CD4-positive, alpha-beta T cell treated with Interleukin-12 subunit alpha and Interleukin-12 subunit beta, for 1 hour (primary cell): ENCODE measurements at places on chromosomes 6 and 20.

GRCh38 chr6:33904050-33904746, 100.4 kb upstream of the MLN start:
- peak; percentile 83 for DNase-seq

DNA sequence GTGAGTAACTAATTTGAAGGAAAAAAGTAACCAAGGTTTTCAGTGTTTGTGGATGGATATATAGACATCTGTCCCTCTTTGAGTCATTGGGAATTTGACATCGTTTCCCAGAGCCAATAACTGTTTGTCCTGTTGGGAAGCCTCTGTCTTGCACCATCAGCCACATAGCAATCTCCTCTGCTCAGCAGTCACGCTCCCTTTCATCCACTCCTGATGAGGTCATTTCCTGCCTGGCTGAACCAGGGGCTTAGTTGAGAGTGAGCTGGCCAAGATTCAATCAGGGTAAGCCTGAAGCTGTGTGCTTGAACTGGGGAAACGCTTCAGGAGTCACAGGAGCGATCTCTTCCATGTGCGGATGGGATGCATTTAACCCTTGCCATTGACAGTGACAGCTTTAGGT, 121.5 kb upstream of the FOXQ1 start:
- DNase-seq = no peak

DNA sequence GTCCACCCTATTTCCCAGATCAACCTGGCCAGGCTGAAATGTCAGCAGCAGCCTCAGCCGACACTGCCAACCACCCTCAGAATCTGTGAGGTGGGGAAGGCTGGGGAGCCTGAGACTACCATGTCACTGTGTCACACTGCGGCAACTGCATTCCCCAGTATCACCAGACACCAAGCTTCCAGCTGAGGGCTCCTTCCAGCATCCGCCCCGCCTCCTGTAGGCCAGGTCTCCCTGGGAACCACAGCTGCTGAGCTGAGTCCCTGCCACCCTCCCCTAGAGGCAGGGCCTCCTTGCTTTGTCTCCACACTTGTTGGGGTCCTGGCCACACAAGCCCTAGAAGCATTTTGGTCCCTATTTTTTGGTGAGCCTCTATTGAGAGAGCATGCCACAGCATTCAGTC, 115.7 kb downstream of the UNC5CL start:
- no peak for DNase-seq

DNA sequence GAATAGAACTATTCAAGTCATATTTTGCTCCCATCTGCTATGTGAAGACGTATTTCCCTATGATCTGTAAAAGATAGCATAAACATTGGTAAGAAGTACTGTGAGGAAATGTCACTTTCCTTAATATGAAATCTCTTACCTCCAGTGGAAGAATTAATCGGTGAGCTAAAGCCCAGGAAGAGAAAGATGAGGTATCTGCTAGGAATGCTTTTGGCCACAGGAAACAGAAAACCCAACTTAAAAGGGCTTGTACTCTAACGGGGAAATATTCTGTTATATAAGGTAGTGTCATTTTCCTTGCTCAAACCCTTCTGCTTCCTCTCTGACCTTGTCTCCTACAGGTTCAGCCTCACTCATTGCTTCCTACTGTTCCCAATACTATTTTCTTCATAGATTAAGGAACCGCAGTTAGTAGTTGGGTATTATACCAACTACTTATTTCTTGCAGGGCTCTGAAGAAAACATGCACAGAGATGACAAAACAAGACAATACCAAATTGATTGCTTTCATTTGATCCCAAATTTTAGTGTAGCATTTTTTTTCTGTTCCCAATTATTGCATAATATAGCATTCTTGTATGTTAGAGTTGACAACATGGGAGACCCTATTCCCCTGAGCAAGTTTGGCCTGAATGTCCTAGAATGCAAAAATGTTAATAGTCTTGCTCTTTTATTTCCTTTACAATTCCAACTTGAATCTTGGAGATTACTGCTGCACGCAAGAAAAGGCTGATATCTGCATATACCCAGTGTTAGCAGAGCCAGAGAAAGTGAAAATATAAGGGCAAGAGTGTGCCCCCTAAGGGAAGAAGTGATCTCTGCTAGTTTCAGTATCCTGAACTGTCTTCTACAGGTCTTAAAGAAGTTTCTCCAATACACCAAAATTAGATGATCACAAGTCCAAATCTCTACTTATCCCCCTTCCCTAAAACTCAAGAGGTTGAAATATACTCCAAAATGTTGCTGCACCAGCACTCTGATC, 65.3 kb downstream of the AFG1L start:
- no peak for DNase-seq

DNA sequence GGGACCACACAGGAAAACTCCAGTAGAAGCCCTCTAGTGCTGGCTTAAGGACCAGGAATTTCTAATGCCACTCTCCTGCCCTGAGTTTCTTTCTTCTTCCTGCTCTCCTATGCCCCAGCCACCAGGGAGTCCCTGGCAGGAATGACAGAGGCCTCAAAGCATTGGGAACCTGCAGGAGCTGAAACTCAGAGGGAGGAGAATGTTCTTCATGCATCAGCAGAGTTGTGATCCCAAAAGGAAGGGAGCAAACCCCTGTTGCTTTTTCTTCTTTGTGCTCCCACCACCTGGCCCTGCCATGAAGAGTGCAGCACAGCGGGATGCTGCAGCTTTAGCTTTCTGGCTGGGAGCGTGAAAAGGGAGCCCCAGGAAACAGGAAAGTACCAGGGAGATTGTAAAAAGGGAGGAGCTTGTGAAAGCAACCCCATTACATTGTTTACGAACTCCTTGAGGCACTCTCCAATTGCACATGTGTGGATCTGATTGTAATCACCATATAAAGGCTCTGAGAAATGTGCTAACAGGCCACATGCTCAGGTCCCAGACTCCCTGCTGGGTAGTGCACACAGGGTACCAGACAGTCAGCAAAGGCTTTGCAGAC, 34.7 kb upstream of the FKBP1A start:
- no peak for DNase-seq

- no peak for DNase-seq
Observed at GRCh38 chr20:19510611-19511010, 247.4 kb upstream of the RIN2 start.

DNA sequence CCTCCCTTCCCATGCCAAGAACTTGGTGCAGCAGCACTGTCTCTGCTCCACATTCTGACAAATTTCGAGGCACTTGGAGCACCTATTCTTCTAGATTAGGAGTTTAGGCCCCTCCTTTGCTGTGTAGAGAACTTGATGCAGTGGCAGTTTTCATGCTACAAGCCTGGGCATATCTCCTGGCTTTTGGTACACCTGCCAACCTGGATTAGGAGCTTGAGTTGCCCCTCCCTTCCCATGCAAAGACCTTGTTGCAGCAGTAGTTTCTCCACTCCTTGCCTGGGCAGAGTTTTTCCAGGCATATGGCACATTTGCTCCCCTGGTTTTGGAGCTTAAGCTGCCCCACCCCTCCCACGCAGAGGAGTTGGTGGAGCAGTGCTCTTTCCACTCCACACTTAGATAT, 956.1 kb downstream of the EYS start:
- no peak for DNase-seq
